ENCODE measurements at places on chromosomes 3 and 15.
A peak's percentile ranks its signal among the peaks of the same experiment; 100 is the strongest.

- DNase-seq = no peak
Measured at GRCh38 chr3:123246866-123247265, 45.1 kb downstream of the SEC22A start.

DNA sequence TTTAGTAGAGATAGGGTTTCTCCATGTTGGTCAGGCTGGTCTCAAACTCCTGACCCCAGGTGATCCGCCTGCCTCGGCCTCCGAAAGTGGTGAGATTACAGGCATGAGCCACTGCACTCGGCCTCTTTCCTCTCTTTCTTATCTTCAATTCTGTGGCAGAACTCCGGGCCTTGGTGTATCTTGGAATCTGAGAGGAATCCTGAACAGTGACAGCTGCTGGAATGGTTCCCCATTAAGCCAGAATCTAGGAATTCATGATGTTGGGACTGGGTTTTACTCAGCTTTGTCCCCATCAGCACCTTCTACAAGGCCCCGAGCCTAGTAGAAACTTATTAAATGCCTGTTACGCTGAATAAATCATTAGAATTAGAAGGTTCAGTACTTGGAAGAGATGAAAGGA, 81.4 kb downstream of the GPR156 start:
- no peak for DNase-seq

DNA sequence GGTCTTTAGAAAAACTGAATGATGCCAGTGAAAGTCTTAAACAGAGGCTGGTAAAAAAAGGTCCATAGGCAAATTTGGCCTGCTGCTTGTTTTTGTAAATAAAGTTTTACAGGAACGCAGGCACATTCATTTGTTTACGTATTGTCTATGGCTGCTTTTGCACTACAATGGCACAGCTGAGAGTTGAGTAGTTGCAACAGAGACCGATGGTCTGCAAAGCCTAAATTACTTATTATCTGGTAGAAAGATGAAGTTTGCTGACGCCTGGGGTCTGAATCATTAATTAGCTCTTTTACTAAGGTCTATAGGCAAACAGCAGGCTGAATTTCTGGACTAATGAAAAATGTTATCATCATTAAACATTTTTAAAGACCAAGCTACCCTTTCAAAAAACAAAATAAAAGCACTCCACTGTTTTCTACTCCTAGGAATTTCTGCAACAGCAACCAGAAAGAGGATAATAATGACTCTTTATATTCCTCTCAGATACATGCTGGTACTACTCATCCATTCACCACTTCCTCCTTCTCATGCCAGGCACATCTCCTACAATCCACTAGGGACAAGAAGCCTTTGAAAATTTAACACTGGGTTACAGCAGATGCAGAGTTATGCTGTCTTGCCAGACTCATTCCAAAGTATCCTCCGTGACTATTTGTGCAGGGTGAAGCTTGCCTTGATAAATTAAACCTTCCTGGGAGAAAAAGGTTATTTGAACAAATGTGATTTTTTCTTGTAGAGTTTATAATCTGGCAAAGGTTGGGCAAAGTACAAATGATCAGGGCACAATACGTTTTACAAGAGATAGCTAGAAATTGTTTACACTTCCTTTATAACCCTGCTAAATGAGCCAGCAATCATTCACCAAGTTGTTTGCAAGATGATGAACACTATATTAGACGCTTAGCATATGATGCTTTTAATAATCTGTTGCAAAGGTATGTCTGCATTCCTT, 6.0 kb downstream of the GATM start:
- DNase-seq = no peak

DNA sequence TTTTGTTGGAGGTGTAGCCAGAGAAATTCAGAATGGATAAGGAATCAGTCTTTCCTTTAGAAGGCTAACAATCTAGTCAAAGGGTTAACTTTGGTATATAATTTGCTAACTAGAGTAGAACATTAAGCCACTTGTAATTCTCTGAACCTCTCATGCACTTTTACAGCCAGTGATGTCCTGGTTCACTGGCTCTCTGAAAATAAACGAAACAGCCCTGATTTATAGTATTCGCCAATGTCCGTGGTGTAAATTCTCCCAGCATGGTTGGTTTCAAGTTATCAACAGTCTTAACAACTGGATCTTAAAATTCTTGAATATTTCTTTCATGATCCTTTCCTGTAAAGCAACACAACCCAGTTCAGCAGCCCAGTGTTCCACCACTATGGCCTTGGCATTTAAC, 500.4 kb upstream of the CDIN1 start:
- DNase-seq = no peak

- no peak for DNase-seq
Measured at GRCh38 chr3:49006408-49007067, 653 bp upstream of the WDR6 start.

- DNase-seq = no peak
Measured at GRCh38 chr15:31324186-31324585, 2.4 kb upstream of the KLF13 start.

DNA sequence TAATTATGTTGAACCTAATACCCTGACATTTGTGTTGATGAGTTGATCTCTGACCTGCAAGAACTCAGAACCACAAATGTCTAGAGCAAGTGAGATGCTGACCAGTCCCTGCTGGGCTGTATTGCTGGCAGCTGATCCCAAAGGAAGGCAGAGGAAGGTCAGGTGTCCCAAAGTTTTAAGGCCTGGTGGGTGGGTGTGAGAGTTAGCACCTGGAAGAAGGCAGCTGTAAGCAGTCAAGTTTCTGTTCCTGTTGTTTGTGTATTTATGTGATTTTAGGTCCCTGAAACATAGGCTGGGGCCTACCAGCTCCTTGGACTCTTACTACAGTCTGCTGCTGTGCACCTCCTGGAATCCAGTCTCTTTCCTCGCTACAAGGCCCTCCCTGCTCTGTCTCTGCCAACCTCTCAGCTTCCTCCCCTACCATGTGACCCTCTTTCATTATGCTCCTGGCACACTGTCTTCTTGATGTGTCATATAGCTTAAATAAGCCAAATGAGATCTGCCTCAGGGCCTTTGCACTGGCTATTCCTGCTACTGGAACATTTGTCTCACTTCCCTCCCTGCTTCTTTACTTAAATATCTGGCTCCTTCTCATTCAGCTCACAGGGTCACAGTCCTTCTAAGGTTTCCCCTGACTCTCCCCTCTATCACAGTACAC, 31.0 kb upstream of the ATOSA start:
- peak; percentile 16 for DNase-seq

DNA sequence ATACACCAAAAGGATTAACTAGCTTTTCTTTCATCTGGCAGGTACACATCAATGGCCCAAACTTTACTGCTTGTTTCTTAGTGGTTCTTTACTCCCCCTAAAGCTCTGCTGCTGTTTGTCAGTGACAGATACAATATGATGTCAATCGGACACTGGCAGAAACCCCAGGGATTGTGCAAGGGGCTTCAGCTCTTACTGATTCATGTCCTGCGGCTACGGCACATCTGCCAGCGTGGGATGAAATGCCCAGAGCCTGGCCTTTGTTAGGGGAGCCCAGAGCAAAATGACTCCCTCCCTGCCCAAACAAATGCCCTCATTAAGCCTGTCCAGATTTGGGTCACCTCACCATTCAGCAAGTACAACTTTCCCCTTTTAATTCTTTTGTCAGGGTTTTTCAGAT, 28.3 kb downstream of the SRP14 start:
- no peak for DNase-seq

DNA sequence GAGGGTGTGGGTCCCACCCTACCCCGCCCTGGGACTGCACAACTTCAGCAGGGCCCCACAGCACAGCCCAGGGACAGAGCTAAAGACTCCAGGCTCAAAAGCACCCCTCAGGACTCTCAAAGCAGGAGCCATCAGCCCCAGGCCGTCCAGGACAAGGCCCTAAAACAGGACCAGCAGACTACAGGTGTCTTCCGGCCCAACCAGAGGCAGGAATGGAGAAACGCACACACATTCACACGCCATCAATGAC, 26.1 kb downstream of the ATRIP start:
- no peak for DNase-seq

GRCh38 chr3:160193644-160194192, 31.5 kb upstream of the C3orf80 start:
- no peak for DNase-seq

DNA sequence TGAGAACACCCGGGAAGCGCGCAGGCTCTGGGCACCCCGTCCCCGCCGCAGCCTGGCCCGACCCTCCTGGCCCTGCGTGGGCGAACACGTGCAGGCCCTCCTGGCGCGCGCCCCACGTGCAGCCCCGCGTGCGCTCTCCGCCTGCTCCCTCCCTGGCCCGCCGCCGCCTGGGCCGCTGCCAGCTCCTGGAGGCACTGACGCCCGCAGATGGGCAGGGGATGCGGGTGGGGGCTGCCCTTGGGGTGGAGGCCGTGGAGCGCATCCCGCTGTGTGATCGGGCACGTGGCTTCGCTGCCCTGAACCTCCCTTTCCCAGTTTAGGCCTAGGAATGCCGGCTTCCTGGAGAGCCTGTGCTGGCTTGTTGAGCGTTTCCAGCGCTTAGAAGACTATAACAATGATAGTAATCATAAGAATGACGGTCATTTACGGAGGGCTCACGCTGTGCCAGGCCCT, 104.6 kb upstream of the SLC6A6 start:
- no peak for DNase-seq

DNA sequence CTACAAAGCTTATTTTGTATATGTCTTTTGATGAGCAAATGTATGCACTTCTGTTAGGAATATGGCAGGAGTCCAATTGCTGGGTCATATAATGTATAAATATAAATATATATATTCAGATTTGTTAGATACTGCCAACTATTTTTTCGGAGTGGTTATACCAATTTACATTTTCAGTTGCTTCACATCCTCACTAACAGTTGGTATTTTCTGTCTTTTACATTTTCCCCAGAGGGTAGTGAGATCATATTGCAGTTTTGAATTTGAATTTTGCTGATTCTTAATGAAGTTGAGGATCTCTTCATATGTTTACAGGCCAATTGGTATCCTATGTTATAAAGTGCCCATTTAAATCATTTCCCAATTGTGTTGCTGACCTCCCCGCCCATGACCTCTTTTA, 139.0 kb upstream of the KCNMB2 start:
- DNase-seq = no peak

GRCh38 chr15:70505936-70506912, 257.1 kb downstream of the UACA start:
- no peak for DNase-seq

DNA sequence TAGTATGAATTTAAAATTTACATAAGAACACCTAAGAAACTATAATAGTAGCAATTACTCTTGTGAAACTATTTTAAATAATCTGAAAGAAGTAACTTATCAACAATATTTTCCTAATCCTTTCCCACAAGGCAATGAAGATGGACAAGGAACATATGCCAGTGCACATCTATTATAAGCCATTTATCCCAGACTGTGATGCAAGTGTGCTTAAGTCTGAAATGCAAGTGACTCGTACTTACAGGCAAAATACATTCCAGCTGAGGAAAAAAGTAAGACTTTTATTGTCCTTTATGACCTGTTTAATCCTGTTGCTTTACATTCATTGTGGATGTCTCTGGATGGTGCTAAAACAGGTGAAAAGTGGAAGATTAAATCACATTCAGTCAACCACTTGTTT, 709.4 kb downstream of the ZNF385D start:
- DNase-seq = no peak

GRCh38 chr3:194487289-194488054, 670 bp upstream of the ATP13A3 start:
- DNase-seq = peak; percentile 52

GRCh38 chr3:190877925-190878324, 15.4 kb upstream of the GMNC start:
- peak; percentile 51 for DNase-seq

- no peak for DNase-seq
Measured at GRCh38 chr3:158491968-158492367, 79.0 kb upstream of the MLF1 start.

DNA sequence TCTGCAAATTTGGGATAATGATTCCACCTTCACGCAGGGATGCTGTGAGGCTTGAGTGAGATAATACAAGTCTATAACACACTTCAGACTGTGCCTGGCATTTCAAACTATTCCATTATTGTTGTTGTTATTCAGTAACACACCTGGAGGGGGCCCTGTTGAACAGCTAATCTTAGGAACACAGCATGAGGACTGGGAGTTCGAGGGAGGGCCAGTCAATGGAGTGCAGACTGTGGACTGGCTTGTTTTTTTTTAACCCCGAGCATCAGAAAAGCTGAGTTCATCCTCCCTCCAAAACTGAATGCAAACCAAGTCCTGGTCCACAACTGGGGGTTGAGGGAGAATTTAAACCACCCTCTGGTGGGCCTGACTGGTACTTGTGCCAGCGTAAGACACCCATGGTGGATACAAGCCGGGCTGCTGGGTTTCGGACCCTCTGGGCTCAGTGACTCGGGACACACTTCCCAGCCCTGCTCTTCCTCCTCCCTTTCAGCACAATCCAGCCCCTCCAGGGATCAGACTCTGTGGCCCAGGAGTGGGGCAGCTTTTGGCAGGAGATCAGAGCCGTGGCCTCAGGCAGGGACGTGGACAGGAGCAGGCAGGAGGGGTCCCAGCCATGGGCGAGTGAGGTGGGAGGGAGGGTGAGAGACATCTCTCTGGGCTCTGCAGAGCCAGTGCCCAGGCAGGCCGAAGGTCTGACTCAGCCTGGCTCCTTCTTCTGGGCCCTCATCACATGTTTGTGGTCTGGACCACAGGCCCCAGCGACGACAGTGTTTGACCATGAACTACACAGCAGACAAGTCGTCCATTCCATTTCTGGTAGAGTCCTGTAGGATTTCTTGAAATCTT, 36.3 kb upstream of the MEX3B start:
- DNase-seq = no peak

DNA sequence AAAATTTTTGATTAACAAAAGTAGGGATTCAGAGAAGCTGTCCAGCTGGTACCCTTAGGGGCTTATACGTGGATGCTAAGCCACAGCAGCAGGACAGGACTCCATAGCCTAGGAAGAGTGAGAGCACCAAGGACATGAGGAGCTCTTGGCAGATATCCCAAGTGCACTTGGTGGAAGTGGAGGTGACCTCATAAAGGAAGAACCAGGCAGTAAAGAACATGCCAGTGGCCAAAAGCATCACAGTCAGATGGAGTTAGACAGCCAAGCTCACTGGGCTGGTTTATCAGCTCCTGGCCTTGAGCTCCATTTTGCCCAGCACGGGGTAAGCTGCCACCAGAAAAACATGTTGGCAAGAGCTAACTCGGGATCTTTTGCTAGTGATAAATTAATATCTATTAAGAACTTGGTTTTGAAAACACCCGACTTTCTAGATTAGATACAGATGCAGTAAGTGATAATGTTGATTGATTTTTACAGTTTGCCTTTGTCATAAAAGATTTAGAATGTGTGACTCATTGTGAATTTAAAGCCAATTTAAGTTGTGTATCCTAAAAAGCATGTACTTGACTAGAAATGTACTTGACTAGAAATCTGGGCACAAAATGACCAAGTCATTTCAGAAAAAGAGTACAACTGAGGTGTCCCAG, 108.0 kb downstream of the CMSS1 start:
- DNase-seq = no peak

GRCh38 chr3:170410428-170411029, 8.1 kb upstream of the CLDN11 start:
- DNase-seq = no peak

- DNase-seq = no peak
Measured at GRCh38 chr15:56538901-56539545, 74.1 kb upstream of the MNS1 start.

- peak; percentile 54 for DNase-seq
Measured at GRCh38 chr15:90419738-90420406, 31.8 kb downstream of the IQGAP1 start.
